Activated naive CD4-positive, alpha-beta T cell (primary cell): ENCODE measurements at places on chromosomes 6 and 20.

- DNase-seq, result no peak
Measured at GRCh38 chr6:126444659-126445273, 104.9 kb downstream of the CENPW start.

GRCh38 chr20:61644378-61645076 is 392.5 kb downstream of the CDH4 start:
- DNase-seq, result no peak

- DNase-seq, result no peak
Measured at GRCh38 chr20:38063911-38064530, 30.5 kb downstream of the RPRD1B start.

DNA sequence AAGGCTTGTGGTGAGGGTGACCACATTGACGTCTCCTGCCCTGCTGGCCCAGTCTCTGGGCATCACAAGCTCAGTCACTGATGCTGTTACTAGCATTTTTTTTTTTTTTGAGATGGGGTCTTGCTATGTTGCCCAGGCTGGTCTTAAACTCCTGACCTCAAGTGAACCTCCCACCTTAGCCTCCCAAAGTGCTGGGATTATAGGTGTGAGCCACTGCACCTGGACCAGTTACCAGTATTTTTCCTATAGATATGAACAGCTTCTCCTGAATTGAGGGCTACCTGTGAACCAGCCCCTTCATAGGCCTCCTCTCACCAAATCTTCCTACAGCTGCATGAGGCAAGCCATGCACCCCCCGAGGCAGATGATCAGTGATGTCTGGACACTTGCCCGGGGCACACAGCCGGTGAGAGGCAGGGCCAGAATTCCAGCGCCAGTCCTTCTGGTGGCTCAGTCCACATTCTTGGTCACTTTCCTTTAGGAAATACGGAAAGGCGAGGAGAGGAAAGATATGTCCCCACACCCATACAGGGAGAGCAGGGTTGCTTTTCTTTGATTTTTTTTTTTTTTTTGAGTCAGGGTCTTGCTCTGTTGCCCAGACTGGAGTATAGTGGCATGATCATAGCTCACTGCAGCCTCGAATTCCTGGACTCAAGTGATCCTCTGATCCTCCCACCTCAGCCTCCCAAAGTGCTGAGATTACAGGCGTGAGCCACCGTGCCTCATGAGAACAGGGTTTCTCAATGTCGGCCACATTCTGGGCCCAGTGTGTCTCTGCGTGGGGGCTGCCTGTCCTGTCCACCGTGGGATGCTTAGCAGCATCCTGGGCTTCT is 50.7 kb downstream of the UBE2V1 start:
- no peak for DNase-seq

- no peak for DNase-seq
Measured at GRCh38 chr20:23232219-23232581, 118.4 kb upstream of the NXT1 start.

DNA sequence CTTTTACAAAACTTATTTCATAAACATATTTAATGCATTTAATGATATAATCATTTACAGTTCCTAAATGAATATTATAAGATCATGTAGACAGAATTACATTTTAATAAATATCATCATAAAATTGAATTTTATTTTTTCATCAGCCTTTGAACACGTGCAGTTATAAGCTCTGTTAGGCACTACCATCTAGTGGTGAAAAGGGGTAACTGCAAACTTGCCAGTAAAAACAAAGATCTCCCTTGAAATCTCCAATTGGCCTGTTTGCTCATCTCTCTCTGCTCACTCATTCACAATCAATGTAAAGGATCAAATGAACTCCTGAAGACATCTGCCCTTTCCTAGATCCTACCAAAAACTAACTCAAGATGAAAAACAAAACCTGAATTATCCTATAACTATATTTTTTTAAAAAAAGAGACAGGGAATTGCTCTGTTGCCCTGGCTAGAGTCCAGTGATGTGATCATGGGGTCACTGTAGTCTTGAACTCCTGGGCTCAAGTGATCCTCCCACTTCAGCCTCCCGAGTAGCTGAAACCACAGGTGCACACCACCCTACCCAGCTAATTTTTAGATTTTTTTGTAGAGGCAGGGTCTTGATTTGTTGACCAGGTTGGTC is 31.7 kb downstream of the SAMHD1 start:
- no peak for DNase-seq

- DNase-seq, result no peak
Measured at GRCh38 chr20:63475209-63475608, 2.8 kb upstream of the KCNQ2 start.

- no peak for DNase-seq
Measured at GRCh38 chr20:46458866-46459750, 52.7 kb upstream of the ELMO2 start.

GRCh38 chr20:7123457-7123856 is 356.0 kb downstream of the BMP2 start:
- no peak for DNase-seq

DNA sequence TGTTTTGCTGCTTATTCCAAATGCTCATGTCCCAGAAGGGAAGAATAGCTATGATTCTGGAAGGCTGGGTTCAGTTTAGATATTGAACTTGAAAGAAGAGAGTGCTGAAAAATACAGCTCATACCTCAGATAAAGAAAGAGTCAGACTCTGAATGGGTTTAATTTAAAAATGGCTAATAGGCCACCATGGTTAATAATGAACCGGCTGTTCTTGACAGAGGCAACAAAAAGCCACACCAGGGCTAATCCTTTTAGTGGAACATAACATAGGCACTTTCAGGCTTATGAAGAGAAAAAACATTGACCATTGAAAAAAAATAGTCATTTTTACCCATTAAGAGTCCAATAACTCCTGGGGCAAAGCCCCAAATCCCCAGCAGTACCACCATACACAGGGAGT is 59.4 kb downstream of the TNFRSF21 start:
- no peak for DNase-seq

- no peak for DNase-seq
Measured at GRCh38 chr6:7921632-7922092, 11.1 kb upstream of the TXNDC5 start.

DNA sequence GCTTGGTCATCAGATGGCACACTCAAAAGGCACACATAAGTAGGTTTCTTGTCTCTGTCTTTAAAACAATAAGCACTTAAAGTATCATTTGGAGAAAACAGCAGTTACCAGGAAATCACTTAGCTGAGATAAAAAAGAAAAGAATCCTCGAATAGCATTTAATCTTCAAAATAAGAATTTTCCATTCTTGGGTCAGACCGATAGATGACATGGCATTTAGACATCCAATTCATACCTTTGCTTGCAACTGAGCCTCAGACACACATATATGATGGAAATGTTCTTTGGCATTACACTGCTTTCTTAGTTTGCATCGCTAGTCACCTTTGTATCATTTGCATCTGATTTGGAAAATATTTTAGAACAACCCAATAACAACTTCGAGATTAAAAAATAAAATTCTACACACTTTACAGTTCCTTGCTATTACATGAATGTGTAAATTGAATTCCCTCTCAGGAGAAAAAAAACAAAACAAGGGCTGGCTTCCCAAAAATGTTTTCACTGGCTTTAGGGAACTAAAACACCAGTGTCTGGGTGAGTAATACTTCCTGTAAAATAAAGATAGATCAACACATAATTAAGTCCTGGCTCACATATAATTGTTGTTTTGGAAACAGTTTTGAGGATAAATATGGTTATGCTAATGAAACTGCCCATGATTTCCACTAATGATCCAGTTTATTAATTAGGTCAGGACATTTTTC is 1.3 kb upstream of the RNF217 start:
- no peak for DNase-seq

- no peak for DNase-seq
Measured at GRCh38 chr20:2279253-2279779, 16.5 kb upstream of the TGM3 start.

- no peak for DNase-seq
Measured at GRCh38 chr6:69422475-69422874, 374.3 kb downstream of the LMBRD1 start.

DNA sequence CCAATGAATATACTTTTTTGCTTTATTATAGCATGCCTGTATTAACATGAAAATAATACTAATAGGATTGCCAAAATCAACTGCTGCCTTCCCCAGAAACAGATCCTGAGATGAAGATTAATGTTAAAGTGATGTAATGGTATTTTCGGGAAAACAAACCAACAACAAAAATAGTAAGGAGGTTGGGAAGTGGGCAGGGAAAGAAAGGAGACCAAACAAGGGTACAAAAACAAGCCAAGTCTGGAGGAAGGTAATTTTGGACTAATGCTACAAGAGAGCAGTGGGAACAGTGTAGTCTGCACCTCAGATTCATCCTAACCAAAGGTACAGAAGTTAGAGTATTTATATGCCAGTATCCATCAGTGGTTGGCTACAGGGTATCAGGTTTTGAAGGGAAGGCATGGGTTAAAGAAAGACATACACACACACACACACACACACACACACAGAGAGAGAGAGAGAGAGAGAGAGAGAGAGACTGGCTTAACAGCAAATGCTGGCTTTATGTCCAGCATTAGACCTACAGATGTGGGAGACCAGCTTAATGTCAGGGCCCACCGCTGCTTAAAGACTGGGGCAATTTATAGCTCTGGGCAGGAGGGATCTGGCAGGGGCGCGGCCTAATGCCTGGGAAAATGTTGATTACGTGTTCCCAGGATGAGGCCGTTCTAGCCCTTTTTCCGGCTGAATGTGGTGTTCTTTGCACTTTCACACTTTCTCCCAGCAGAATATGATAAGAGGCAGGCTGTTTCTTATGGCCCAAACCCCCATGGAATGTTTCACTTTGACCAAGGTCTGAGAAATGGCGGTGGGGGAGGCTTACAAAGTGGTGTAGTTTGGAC is 3.8 kb upstream of the SLC17A1 start:
- no peak for DNase-seq

DNA sequence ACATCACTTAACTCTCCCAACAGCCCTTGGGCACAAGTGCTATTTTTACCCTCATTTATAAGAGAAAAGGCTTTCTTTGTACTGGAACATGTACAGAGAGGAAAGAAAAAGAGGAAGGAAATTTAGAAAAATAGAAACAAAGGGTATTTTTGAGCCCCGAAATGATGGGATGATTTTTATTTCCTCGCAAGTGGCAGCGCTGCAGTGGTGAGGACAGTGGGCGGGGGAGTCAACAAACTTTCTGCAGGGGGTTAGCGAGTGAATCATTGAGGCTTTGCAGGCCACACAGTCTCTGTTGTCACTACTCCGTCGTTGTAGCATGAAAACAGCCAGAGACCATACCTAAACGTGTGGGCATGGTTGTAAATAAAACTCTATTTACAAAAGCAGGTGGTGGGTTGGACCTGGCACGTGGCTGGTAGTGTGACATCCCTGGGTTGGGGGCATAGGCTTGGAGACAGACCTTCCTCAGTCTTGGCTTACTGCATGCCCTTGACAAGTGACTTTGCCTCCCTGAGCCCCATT is 25.5 kb upstream of the OCSTAMP start:
- no peak for DNase-seq

- no peak for DNase-seq
Measured at GRCh38 chr20:23060629-23061028, 11.2 kb upstream of the THBD start.

- DNase-seq, result no peak
Measured at GRCh38 chr20:47764154-47764733, 21.0 kb downstream of the SULF2 start.

GRCh38 chr6:79943133-79943532 is 4.2 kb downstream of the ELOVL4 start:
- no peak for DNase-seq

- no peak for DNase-seq
Measured at GRCh38 chr20:54920491-54920890, 445.1 kb downstream of the DOK5 start.

DNA sequence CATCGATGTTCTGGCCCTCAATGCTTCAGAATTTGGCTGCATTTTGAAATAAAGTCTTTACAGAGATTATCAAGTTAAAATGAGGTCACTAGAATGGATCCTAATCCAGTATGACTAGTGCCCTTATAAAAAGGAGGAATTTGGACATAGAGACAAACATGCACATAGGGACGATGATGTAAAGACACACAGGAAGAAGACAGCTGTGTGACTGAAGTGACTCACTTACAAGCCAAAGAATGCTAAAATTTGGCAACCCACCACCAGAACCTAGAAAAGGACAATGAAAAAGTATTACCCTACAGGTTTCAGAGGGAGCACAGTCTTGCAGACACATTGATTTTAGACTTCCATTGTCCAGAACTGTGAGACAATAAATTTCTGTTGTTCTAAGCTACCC is 322.8 kb upstream of the GJE1 start:
- DNase-seq, result no peak

DNA sequence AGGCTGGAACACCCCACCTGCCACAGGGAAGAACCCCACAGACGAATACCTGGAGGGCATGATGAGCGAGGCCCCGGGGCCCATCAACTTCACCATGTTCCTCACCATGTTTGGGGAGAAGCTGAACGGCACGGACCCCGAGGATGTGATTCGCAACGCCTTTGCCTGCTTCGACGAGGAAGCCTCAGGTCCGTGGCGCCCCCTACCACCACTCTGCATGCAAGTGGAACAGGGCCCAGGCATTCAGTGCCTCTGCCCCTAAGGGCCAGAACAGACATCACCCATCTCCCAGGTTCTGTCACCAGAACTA is 6.6 kb downstream of the MYL9 start:
- DNase-seq, result no peak

DNA sequence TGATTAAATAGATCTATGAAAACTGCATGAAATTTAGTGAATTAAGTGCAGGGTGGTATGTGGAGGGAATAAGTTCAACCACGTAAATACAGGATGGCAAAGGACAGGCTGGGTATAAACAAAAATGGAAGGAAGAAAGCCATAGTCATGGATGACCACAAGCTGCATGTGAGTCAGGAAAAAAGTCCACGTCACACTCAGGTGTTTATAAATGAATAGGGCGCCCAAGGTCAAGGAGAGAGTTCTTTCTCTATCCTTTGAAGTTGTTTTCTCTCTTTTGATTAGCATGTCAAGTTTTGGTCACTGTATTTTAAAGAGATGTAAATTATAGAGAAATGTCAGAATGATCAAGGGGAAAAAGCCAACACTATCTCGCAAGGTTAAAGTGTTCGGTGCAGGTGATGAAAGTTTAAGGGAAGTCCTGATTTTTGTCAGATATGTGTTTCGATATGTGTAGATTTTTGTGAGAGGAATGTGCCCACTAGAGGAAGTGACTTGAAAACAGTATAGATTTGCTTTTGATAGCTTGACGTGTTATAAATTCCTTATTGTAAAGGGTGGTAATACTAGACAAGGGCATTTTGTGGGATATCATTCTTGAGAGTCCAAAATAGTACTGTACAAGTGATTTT is 58.7 kb downstream of the MAP3K4 start:
- no peak for DNase-seq

GRCh38 chr6:45609141-45609638 is 231.5 kb upstream of the SUPT3H start:
- no peak for DNase-seq

GRCh38 chr6:116382587-116382986 is 11.8 kb downstream of the DSE start:
- DNase-seq, result no peak

- DNase-seq, result no peak
Measured at GRCh38 chr6:46190889-46191288, 20.1 kb upstream of the ENPP5 start.

- no peak for DNase-seq
Measured at GRCh38 chr6:1418471-1419191, 29.3 kb downstream of the FOXF2 start.
